CD4-positive, alpha-beta T cell (primary cell): ENCODE measurements at places on chromosomes 6 and 20.

GRCh38 chr6:164106345-164106769, 691.8 kb downstream of the QKI start:
- no peak overlapping the region for H3K27ac ChIP-seq
- peaks cover 4% of the 10 kb centered on the region for H3K27me3 ChIP-seq
- DNase-seq: no peak
- H3K4me1 ChIP-seq: peaks cover 3% of the 10 kb centered on the region
- H3K4me3 ChIP-seq: no peak overlapping the region

- H3K4me3 ChIP-seq: no peak overlapping the region
- no peak overlapping the region for H3K27ac ChIP-seq
- H3K4me1 ChIP-seq: no peaks in the 10 kb centered on the region
- DNase-seq: no peak
- H3K27me3 ChIP-seq: peaks cover 4% of the 10 kb centered on the region
Measured at GRCh38 chr6:40874495-40874894, 164.5 kb downstream of the UNC5CL start.

- no peaks in the 10 kb centered on the region for H3K36me3 ChIP-seq
- peaks cover 13% of the 10 kb centered on the region for H3K4me1 ChIP-seq
- DNase-seq: no peak
- H3K27ac ChIP-seq: peak overlapping the region; percentile 54
- peak overlapping the region; percentile 89 for H3K4me3 ChIP-seq
Measured at GRCh38 chr6:125987026-125987617, 782 bp downstream of the TRMT11 start.

DNA sequence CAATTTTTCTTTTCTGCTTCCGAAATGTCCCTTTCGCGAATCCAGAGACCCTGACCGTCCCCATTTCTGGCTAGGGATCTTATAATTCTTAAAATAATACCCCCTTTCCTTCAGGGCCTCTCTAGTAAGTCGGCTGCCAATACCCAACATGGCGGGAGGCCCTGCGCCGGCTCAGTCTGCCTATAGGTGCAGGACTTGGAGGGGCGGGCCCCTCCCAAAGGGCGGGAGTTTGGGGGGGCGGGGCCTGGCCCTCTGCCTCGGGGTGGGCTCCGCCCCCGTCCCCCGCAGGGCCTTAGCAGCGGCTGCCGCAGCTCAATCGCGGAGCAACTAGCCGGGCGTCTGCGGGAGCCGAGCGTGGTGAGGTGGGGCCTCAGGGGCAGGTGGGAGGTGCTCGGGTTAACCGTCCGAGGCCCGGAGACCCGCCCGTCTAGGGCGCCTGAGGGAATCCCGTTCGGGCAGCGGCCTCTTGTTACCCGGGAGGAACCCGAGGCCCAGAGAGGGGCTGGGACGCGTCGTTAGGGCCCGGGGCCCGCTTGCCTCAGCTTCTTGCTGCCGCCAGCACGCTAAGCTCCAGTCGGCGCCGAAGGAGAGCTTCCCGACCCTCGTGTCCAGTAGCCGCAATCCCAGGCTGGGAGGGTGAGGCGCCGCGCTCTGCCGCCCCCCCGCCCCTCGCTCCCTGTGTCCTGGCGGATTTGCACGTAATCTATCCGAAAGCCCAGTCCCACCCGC, at the start of gene CEP250:
Gene CEP250 (plus strand): TSS at position 718 of the 729 bp plus-strand sequence. CDS start 6,770 bp downstream, outside the sequence.
- H3K27ac ChIP-seq: peak within 1 kb of the TSS; percentile 94
- peak; percentile 94 for DNase-seq
- H3K4me1 ChIP-seq: peaks cover 19% of the 10 kb centered on the region
- peak within 1 kb of the TSS; percentile 91 for H3K4me3 ChIP-seq
- no peaks in the 10 kb centered on the region for H3K27me3 ChIP-seq

- no peaks in the 10 kb centered on the region for H3K36me3 ChIP-seq
- H3K27me3 ChIP-seq: no peaks in the 10 kb centered on the region
- H3K4me3 ChIP-seq: no peak overlapping the region
- H3K27ac ChIP-seq: no peak overlapping the region
Measured at GRCh38 chr6:163780994-163781393, 366.5 kb downstream of the QKI start.

- H3K36me3 ChIP-seq: peaks cover 32% of the 10 kb centered on the region
- no peak for DNase-seq
- H3K4me3 ChIP-seq: no peak overlapping the region
- H3K27me3 ChIP-seq: no peaks in the 10 kb centered on the region
- H3K27ac ChIP-seq: peak overlapping the region; percentile 63
Measured at GRCh38 chr6:107715550-107716321, 108.4 kb downstream of the SCML4 start.

- no peak overlapping the region for H3K4me3 ChIP-seq
- no peak overlapping the region for H3K27ac ChIP-seq
- no peaks in the 10 kb centered on the region for H3K36me3 ChIP-seq
- DNase-seq: no peak
Measured at GRCh38 chr6:33857932-33858475, 54.2 kb upstream of the MLN start.

GRCh38 chr6:11278207-11278559, 45.7 kb upstream of the NEDD9 start:
- no peaks in the 10 kb centered on the region for H3K27me3 ChIP-seq
- H3K27ac ChIP-seq: no peak overlapping the region
- peak overlapping the region; percentile 9 for H3K4me3 ChIP-seq
- no peak for DNase-seq
- peaks cover 11% of the 10 kb centered on the region for H3K36me3 ChIP-seq
- H3K4me1 ChIP-seq: peaks cover 30% of the 10 kb centered on the region

DNA sequence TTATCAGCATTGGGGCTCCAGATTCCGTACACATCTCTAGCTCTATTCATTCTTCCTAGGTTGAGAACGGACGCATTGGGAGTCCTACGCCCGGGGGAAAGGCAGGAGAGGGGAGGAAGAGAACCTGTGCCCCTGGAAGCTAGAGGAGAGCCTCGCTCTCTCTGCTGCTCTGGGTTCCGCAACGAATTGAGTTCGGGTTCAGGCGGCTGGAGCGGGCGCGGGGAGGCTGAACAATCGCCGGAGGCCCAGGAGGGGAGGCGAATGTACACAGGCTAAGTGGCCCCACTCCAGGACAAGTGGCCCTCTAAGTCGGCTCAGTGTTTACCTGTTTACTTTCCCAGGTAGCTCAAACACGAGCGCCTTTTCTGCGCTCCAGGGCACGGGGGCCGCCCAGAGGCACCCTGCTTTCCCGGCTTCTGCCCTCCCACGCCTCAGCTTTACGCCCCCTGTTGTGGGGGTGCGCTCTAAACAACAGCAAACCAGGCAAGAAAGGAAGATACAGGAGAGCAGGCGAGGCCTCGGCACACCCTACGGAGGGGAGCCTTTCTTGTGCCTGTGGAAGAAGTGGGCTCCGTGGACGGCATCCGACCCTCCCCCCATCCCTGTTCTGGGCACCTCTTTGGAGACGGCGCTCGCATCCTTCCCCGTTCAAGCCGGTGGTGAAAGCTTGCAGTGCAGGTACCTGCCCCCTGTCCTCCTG, 4.6 kb upstream of the NKX2-2 start:
- peaks cover 85% of the 10 kb centered on the region for H3K27me3 ChIP-seq
- H3K27ac ChIP-seq: no peak overlapping the region
- peaks cover 68% of the 10 kb centered on the region for H3K4me1 ChIP-seq
- H3K36me3 ChIP-seq: no peaks in the 10 kb centered on the region
- DNase-seq: no peak

GRCh38 chr6:163765335-163765734, 350.8 kb downstream of the QKI start:
- DNase-seq: no peak
- H3K4me1 ChIP-seq: no peaks in the 10 kb centered on the region
- no peaks in the 10 kb centered on the region for H3K36me3 ChIP-seq
- H3K27me3 ChIP-seq: no peaks in the 10 kb centered on the region

DNA sequence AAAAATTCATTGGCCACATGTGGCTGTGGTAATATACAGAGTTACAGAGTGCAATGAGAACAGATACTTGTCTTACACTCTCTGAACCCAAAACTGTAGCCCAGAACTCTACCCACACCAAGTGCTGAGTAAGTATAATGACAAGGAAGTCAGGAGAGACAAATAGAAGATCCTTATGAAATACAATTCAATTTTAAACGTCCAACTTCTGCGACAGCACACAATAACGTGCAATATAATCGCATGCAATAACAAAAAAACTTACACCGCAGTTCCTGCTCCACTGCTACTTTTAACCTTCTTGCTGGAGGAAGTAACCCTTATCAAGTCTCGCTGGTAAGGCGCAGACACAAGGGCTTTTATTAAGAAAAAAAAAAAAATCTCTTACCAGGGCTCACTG, 881 bp downstream of the SFT2D1 start:
- H3K36me3 ChIP-seq: peaks cover 20% of the 10 kb centered on the region
- H3K27me3 ChIP-seq: no peaks in the 10 kb centered on the region
- no peak for DNase-seq
- H3K4me3 ChIP-seq: peak overlapping the region; percentile 92
- no peak overlapping the region for H3K27ac ChIP-seq
- peaks cover 55% of the 10 kb centered on the region for H3K4me1 ChIP-seq

DNA sequence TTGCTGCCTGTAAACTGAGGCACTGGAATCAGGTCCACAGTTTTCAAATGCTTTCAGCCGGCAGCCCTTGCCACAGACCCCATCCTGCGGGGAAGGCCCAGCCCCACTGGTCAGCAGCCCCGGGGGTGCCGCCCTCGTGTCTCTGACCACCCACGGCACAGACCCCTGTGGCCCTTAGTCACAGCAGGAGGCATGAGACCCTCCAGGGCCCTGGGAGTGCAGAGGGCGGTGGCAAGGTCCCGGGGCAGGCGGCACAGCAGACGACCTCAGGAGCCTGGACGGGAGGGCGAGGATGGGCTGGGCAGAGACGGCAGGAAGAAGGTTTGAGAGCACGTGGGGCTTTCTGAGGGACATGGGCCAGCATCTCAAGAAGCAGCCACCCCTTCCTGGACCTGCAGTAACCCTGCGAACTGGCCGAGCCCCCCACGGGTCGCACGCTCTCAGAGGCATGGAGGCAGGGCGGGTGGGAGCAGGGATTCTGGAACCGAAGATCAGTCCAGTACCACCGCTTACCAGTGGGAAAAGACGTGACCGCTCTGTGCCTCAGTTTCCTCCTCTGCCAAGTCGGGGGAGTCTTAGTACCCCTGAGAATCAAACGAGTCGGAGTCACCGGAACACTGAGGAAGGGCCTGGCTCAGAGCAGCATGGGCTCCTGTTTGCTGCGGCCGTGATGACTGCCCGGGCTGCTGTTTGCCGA, 140.7 kb downstream of the TAF4 start:
- no peaks in the 10 kb centered on the region for H3K36me3 ChIP-seq
- no peaks in the 10 kb centered on the region for H3K27me3 ChIP-seq
- H3K4me3 ChIP-seq: no peak overlapping the region
- H3K4me1 ChIP-seq: no peaks in the 10 kb centered on the region
- H3K27ac ChIP-seq: no peak overlapping the region

DNA sequence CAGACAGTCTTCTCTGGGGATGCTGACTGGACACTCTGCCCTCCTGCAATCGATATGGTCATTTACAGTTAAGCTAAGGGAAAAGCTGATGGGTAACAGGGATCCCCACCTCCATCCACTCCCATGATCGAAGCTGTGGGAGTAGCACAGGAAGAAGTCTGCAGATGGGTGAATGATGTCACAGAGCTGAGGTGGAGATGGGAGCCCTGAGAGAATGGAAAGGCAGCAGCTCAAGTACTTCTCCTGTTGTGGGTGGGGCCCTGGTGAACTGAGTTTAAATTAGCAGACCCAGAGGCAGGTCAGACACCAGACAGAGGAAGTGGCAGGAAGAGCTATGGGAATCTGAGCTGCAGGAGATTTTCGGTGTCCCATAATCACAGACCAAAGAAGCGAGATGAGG, 29.0 kb downstream of the HDGFL1 start:
- H3K36me3 ChIP-seq: no peaks in the 10 kb centered on the region
- no peak for DNase-seq
- H3K4me3 ChIP-seq: no peak overlapping the region
- no peak overlapping the region for H3K27ac ChIP-seq
- no peaks in the 10 kb centered on the region for H3K4me1 ChIP-seq

- H3K27ac ChIP-seq: no peak overlapping the region
- no peak for DNase-seq
- H3K27me3 ChIP-seq: no peaks in the 10 kb centered on the region
- no peak overlapping the region for H3K4me3 ChIP-seq
- no peaks in the 10 kb centered on the region for H3K4me1 ChIP-seq
Measured at GRCh38 chr20:36214684-36215256, 21.5 kb upstream of the AAR2 start.

GRCh38 chr20:44544263-44544662, 22.4 kb upstream of the SERINC3 start:
- no peaks in the 10 kb centered on the region for H3K4me1 ChIP-seq
- H3K36me3 ChIP-seq: no peaks in the 10 kb centered on the region
- H3K4me3 ChIP-seq: no peak overlapping the region
- no peaks in the 10 kb centered on the region for H3K27me3 ChIP-seq
- no peak overlapping the region for H3K27ac ChIP-seq

DNA sequence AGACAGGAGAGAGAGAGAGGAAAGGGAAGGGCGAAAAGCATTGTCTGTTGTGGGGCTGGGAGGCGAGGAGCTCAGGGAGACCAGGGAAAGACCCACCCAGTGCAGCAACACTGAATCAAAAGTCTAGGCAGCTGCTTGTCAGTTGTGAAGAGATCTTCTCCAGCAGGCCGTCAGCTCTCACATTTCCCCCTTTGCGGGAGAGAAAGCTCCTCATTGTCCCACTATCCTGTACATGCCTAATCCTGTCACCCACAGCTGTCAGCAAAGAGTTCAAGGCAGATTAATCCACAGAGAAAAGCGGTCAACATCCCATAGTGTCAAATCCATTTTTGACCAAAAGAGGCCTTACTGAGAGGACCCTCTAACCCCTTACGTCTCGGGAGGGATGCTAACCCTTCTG, 27.3 kb downstream of the RNF182 start:
- peaks cover 4% of the 10 kb centered on the region for H3K27me3 ChIP-seq
- DNase-seq: no peak
- H3K4me3 ChIP-seq: no peak overlapping the region
- no peaks in the 10 kb centered on the region for H3K4me1 ChIP-seq

DNA sequence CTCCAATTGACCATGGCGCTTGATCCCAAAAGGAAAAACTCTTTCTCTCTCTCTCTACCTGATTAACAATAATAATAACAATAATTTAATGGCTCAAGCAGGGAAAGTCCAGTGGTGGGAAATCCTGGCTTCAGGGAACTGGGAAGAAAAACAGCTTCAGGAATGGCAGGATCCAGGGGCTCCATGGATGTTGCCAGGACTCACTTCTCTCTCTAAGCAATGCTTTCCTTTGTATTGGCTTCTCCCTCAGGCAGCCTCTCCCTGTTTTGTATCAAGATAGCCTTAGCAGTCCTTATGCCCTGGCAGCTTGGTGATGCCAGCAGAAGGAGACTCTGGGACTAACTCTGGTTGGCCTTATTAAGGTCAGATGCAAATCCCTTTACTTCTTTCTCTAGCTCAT, 13.5 kb upstream of the PTGIS start:
- no peak for DNase-seq
- H3K4me3 ChIP-seq: no peak overlapping the region
- no peaks in the 10 kb centered on the region for H3K36me3 ChIP-seq

- H3K27me3 ChIP-seq: no peaks in the 10 kb centered on the region
- DNase-seq: no peak
- H3K27ac ChIP-seq: no peak overlapping the region
- H3K36me3 ChIP-seq: no peaks in the 10 kb centered on the region
Measured at GRCh38 chr6:93376026-93376540, 43.3 kb downstream of the EPHA7 start.

GRCh38 chr6:83868639-83869038, 9.2 kb downstream of the CYB5R4 start:
- no peaks in the 10 kb centered on the region for H3K27me3 ChIP-seq
- peaks cover 2% of the 10 kb centered on the region for H3K4me1 ChIP-seq
- no peak overlapping the region for H3K27ac ChIP-seq

- H3K4me1 ChIP-seq: no peaks in the 10 kb centered on the region
- H3K4me3 ChIP-seq: no peak overlapping the region
- H3K27me3 ChIP-seq: no peaks in the 10 kb centered on the region
- H3K36me3 ChIP-seq: no peaks in the 10 kb centered on the region
- no peak for DNase-seq
Measured at GRCh38 chr6:148989585-148989984, 242.8 kb downstream of the UST start.

- H3K27ac ChIP-seq: peak overlapping the region; percentile 90
- H3K4me1 ChIP-seq: peaks cover 31% of the 10 kb centered on the region
- no peak overlapping the region for H3K4me3 ChIP-seq
Measured at GRCh38 chr6:151387175-151387970, 4.0 kb downstream of the ZBTB2 start.
